ENCODE measurements at places on chromosomes 16 and 17.

DNA sequence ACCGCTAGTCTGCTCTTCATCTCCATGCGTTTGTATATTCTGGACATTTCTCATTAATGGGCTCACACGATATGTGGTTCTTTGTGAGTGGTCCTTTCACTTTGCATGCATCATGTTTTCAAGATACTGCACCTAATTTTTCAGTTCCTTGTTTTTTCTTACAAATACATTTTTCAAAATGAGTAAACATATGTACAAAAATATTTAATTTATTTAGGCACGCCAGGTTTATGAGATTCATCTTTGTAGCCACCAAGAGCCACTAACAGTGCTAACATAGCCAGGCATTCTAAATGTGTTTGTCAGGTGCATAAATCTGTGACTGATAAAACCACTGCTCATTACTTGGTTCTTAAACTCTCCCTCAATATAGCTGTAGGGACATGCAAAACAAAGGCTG lies 375.3 kb downstream of the WWOX start:
- no peak for DNase-seq

- DNase-seq, result no peak
Observed at GRCh38 chr17:10337136-10337535, 35.7 kb downstream of the MYH13 start.

DNA sequence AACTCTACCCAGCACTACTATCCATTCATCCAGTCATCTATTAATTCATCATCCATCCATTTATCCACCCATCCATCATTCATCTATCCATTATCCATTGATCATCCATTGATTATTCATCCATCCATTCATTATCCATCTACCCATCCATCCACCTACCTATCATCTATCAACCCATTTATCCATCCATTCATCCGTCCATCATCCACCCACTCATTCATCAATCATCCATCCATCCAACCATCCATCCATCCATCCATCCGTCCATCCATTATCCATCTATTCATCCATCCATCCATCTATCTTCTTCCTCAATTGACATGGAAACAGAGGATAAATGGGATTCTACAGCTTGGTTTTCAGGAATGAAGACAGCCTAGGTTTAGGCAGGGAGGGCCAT lies 12.0 kb downstream of the SLC4A1 start:
- DNase-seq, result no peak

GRCh38 chr16:77062878-77063675 lies 127.9 kb upstream of the MON1B start:
- DNase-seq, result no peak

GRCh38 chr16:21990381-21990944 lies 10.5 kb downstream of the PDZD9 start:
- DNase-seq, result no peak

- DNase-seq, result no peak
Observed at GRCh38 chr16:14284930-14285512, 213.9 kb downstream of the MRTFB start.

DNA sequence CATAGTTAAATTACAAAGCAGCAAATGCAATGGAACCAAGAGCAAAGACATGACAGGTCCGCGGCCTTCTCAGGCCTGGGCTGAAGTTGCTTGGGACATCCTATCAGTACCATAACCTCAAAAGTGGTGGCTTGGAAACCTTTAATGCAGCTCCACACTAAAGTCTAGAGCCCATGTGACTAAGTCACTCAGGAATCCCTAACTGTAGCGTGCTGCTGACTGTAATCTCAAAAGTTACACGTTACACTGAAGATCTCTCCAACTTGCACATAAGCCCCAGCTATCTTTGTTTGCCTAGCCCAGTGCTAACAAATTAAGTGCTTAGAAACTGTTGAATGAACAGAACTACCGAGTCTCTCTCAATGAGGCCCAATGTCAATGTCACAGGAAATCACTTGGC lies 27.8 kb downstream of the NUP88 start:
- DNase-seq, result no peak

- no peak for DNase-seq
Observed at GRCh38 chr17:42472709-42473521, 14.2 kb downstream of the ATP6V0A1 start.

GRCh38 chr16:75207831-75208230 lies 870 bp upstream of the CTRB2 start:
- no peak for DNase-seq

- DNase-seq, result no peak
Observed at GRCh38 chr16:80554033-80554432, 13.2 kb downstream of the DYNLRB2 start.

- DNase-seq, result no peak
Observed at GRCh38 chr17:80839970-80840369, 151.7 kb upstream of the CHMP6 start.

- no peak for DNase-seq
Observed at GRCh38 chr16:4325253-4325758, 9.4 kb downstream of the GLIS2 start.

- DNase-seq, result no peak
Observed at GRCh38 chr17:2906901-2907300, 110.7 kb downstream of the RAP1GAP2 start.

GRCh38 chr17:74011966-74012365 lies 191.5 kb upstream of the RPL38 start:
- DNase-seq, result no peak

DNA sequence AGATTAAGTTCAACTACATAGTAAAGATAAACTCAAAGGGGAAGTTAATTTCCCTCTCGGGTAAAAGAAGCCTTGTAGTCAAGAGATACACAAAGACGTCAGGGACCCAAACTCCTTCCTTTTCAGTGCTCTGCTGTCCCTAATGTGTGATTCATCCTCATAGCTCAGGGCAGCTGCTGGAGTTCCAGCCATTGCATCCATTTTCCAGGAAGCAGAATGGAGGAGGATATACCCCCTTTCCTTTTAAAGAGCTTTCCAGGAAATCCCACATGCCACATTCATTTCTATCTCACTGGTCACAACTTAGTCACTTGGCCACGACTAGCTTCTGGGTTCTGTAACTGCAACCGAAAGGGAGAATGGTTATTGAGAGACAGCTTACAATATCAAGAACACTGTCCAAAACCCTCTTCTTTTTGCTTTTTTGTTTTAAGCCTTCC lies 95.3 kb downstream of the SOCS1 start:
- DNase-seq, result no peak

DNA sequence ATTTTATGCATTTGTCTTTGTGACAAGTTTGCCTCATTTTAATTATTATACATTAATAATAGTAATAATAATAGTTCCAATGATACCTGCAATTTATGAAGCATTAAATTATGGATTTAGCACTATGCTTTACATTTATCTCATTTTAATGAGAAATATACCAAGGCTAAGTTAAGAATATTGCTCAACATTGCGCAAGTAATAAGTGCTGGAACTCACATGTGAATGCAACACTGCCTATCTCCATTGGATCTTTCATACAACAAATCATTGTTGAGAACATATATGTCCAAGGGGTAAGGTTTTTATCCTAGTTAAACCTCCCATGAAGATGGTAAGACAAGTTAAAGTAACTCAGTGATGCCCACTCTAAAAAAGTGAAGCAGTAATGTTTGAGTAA lies 703.7 kb upstream of the SOX9 start:
- no peak for DNase-seq

GRCh38 chr16:80210787-80211186 lies 330.0 kb upstream of the DYNLRB2 start:
- DNase-seq, result no peak

GRCh38 chr17:1649844-1650501 lies at the start of gene RILP:
Gene RILP, minus strand, starts transcription at chr17:1649866. Its CDS starts 62 bp downstream, at chr17:1649804.
- DNase-seq, result no peak

GRCh38 chr17:7794075-7794663 lies 39.8 kb upstream of the KDM6B start:
- DNase-seq, result no peak

- no peak for DNase-seq
Observed at GRCh38 chr16:19599968-19600716, 44.6 kb downstream of the VPS35L start.

- DNase-seq, result no peak
Observed at GRCh38 chr17:53033297-53033696, 789.4 kb upstream of the KIF2B start.

- no peak for DNase-seq
Observed at GRCh38 chr17:76502341-76503211, 1.4 kb upstream of the RHBDF2 start.

DNA sequence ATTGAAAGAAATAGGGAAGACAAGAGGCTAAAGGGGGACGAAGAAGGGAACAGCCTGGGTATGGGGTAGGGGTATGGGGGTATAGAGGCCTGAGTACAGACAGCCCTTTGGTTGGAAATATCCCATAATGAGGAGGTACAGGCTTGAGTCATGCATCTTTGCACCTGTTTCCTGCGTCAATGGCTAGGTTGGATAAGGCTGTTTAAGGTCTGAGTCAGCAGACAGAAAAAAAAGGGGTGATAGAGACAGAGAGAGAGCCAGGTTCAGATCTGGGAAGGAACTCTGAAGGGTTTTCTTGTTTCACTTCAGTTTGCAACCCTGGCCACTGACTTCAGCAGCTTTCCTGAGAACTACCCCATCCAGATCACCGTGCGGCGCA lies 8.5 kb downstream of the FNDC8 start:
- DNase-seq, result no peak

GRCh38 chr17:45290269-45290765 lies 26.5 kb downstream of the MAP3K14 start:
- no peak for DNase-seq

DNA sequence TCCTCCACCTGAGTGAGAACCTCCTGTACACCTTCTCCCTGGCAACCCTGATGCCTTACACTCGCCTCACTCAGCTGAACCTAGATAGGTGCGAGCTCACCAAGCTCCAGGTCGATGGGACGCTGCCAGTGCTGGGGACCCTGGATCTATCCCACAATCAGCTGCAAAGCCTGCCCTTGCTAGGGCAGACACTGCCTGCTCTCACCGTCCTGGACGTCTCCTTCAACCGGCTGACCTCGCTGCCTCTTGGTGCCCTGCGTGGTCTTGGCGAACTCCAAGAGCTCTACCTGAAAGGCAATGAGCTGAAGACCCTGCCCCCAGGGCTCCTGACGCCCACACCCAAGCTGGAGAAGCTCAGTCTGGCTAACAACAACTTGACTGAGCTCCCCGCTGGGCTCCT lies 679 bp downstream of the GP1BA start:
- DNase-seq, result no peak

DNA sequence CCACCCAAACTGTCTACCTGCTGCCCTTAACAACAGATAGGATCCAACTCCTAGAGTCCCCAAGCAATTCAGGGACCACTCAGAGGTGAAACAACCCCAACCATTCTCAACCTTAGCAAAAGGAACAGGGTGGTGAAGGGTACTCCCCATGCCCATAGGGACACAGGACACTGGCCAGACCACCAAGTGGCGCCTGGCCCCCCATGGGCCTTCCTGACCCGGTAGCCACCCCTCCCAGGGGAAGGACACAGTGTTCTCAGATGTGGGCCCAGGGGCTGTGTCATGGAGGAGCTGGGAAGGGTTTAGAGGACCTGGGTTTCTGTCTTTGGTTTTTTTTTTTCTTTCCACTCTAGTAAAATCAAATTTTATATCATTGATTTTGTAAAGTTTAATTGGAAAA lies 9.7 kb upstream of the SLC25A39 start:
- DNase-seq, result no peak

- DNase-seq, result no peak
Observed at GRCh38 chr16:70592106-70592571, 54.2 kb upstream of the IL34 start.

DNA sequence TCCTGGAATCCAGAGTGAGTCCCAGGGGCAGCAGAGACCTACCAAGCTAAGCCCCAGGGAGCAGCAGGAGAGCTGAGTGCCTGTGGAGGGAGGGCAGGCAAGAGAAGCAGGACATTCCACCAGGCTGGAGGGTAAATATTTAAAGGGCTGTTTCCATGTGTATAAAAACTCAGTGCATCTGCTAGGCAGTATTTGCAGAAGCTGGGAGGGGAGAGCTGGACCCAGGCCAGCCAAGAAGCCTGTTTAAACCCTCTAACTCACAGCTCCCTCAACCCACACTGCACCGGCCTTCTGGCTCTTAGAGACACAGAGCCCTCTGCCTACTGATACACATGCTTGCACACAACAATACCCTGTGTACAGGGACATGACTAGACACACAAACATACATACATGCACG lies 22.5 kb upstream of the TMEM132E start:
- DNase-seq, result no peak

DNA sequence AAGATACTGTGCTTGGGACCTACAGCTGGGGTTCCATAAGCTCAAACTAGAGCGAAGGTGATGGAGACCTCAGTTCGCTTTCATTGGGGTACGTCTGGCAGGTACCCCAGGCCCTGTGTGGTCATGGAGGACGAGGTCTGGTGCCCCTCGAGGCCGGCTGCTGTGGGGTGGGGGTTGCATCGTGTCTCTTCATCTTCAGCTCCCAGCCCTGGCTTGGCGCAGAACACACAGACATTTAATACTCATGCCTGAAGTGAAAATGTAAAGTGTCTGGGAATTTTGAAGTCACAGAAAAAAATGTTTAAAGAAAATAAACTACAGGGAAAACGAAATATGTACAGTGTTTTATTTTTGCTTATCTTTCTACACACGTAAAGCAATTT lies 80.5 kb downstream of the TBC1D16 start:
- DNase-seq, result no peak

DNA sequence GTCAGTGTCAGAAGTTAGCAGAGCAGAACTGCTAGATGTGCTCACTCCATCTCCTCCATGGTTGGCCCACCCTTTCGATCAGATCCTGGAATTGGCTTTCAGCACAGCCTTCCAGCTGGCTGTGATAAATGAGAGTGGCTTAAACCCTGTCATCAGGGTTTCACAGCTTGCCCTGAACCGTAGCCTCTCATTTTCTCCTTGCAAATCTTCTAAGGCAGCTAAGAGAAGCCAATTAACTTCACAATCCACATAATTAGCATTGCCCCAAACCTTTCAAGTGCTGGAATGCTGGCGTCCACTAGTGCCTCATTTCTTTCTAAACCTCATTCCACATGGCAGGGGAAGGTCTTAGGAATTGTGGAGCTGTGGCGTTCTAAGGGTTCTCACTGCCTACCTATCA lies 21.7 kb downstream of the MILR1 start:
- DNase-seq, result no peak

GRCh38 chr16:73154063-73154870 lies 106.3 kb upstream of the ZFHX3 start:
- no peak for DNase-seq

GRCh38 chr17:15972497-15972951 lies 27.0 kb downstream of the ZSWIM7 start:
- no peak for DNase-seq

- DNase-seq, result no peak
Observed at GRCh38 chr16:23941963-23942564, 106.3 kb downstream of the PRKCB start.

DNA sequence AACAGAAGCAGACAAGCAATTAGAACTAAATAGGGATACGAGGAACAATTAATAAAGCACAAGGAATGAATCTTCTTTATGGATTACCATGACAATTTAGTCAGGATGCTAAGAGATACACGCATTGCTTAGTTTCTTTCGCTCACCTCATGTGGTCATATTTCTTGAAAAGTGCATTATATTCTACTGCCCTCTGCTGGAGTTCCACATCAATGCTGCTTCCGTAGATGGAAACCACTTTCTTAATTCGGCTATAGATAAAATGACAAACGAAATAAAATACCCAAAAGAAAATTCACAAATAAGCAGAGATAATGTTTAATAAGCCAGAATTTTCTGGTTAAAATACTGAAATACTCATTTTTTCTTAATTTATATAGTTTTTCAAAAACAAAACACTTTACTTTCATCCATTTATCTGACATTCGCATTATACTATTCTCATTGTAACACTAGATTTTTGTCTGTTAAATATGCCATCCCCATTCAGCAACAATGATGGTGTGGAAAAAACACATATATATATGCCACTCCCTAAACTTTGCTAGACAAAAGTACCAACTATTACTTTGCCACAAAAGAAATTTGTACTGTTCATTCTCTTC lies 22.0 kb upstream of the PHLPP2 start:
- no peak for DNase-seq
